ENCODE measurements at places on chromosomes 5 and 9.

DNA sequence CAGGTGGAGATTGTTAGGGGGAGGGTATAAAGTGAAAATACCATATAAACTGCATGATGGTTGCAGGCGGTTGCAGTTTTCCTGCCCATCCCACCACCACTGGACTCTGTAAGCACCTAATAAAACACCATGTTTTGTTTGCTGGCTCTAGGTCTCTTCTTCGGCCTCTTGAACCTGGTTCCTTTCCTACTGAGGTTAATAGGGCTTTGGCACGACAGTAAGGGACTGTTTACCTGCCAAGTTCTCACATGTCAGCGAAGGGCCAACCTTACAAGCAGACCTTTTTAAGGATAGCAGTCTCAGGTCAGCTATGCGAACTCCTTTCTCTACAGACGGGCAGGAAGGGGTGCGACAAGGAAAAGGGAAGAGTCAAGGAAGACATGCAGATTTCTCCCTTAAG lies 3.4 kb upstream of the RFESD start:
- no peak for DNase-seq

DNA sequence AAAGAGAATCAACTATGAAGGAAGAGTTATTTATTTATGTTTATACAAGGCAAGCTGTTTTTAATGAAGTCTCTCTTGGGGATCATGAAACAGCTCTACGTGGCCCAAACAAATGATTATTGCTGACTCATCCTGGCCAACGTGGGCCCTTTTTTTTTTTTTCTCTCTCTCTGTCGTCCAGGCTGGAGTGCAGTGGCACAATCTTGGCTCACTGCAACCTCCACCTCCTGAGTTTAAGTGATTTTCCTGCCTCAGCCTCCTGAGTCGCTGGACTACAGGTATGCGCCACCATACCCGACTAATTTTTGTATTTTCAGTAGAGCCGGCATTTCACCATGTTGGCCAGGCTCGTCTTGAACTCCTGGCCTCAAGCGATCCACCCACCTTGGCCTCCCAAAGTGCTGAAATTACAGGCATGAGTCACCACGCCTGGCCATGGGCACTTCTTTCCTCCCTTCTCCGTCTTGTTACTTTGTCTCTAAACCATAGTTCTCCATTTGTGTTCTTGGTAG lies 98.3 kb downstream of the BASP1 start:
- DNase-seq, result no peak

- no peak for DNase-seq
Observed at GRCh38 chr5:88602584-88602983, 280.4 kb downstream of the MEF2C start.

DNA sequence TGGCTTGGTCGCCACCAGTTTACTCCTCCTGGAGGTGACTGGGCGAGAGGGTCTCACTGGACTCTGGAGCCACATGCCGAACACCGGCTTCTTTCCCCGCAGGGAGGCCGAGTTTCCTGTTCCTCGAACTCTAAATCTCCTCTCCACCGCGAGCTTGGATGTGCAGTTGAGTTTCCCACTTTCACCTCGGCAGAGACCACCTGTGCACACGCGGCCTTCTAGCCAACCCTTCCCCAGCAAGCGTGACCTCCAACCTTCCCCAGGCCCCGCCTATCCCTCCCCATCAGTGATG lies 380.1 kb downstream of the IRX2 start:
- no peak for DNase-seq

DNA sequence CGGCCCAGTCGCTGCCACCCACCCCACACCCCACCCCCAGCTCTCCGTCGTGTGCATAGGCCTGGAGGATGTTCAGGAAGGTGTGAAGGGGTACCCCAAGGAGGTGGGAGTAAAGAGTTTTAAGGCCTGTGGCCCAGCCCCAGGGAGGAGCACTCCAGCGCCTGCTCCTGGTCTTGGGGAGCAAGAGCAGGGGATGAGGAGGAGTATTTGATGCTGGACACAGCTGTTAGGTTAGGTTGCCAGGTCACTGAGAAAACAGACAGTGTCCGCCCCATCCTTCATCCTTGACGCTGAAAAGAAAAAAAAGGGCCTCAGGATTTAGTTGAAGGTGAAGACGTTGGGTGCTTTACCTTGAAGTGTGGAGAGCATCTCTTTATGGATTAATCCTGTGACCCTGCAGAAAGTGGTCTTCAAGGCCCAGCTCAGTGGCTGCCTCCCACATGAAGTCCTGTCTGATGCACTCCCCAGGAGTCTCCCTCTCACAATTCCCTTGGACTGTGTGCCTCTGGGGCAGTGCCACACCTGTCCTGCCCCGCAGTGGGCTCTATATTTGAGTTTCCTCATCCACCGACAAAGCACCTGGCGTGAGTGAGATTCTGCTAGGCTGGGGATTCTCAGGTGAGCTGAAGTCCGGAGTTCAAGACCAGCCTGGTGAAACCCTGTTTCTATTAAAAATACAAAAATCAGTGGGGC lies 101.8 kb downstream of the SPRY4 start:
- no peak for DNase-seq

- DNase-seq, result no peak
Observed at GRCh38 chr5:38384396-38384795, 126.0 kb downstream of the EGFLAM start.

DNA sequence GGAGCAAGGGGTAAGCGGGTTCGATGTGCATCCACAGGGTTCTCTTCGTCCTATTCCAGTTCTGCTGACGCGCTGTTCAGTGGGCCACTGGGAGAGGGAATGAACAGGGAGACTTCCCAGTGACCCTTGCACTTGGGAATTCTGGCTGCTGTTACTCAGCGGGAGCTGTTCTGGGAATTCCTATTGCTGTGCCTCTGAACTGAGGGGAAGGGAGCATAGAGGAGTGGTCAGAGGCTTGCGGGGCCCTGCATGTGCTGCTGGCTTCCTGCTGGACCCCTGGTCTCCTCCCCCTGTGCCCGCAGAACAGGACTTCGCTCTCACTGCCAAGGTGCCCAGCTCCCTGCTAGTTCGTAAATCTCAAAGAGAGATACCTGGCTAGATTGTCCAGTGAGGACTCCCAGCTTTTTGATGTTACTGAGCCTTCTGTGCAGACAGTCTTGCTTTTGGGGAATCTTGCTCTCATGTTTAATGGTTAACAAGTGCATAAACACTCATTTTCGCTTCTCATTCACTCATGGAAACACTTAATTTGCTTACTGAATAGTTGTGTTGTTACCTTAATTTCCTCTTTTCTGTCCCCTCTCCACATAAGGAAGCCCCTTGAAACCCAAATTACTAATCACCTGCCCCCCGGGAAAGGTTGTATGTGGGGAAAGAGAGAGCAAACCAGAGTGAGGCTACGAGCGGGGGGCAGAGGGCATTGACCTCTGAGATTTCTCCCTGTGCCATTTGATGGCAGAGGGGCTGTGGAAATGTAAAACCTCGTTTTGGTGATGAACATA lies 5.9 kb downstream of the TRIO start:
- no peak for DNase-seq

- DNase-seq, result no peak
Observed at GRCh38 chr9:27107241-27107640, 1.8 kb upstream of the TEK start.

DNA sequence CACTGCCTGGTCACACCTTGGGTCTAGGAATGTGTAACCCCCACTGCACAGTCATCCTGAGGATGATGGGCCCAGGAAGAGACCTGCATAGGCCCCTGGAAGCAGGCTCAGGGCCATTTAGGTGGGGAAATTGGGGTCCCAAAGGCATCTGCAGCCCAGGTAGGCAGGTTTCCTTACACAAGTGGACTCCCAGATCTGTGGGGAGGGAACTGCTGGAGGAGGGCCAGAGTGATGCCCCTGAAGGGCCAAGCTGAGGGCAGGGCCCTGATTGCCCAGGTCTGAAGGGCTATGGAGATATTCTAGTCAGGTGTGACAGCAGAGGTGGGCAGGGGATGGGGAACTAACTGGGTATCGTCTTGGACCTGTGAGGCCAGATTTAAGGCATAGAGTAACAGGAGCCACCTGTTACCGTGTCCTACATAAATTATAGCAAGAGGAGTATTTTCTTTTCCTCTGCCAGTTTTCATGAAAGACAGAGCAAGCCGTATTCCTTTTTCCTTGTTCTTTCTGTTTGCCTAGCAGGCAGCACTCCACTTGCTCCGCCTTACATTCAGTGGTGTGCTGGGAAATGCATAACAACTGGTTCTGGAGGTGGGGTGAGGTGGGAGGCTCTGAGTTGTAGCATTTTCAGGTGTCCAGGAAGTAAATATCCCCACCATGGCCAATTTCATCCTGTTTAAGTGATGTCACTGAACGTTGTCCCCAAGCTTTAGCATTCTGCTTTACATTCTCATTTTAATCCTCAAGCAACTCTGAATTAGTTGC lies 41.3 kb downstream of the PPARGC1B start:
- DNase-seq, result peak; percentile 13

DNA sequence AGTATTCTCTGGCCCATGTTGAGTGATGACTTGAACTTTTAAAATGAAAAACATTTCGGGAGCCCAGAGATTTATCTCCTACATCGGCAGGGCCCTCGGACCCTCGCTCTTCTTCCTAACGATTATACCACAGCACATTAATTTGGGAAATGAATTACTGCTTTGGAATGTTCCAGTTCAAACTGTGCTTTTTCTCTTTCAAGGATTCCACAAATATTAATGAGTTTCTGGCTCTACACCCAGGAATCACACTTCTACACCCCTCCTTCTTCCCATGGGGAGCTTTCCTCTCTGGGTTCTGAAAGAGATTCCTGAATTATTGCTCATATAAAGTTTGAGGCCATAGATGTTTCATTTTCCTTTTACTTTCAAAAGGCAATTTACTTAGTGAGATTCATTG lies 41.2 kb downstream of the NSG2 start:
- DNase-seq, result no peak

DNA sequence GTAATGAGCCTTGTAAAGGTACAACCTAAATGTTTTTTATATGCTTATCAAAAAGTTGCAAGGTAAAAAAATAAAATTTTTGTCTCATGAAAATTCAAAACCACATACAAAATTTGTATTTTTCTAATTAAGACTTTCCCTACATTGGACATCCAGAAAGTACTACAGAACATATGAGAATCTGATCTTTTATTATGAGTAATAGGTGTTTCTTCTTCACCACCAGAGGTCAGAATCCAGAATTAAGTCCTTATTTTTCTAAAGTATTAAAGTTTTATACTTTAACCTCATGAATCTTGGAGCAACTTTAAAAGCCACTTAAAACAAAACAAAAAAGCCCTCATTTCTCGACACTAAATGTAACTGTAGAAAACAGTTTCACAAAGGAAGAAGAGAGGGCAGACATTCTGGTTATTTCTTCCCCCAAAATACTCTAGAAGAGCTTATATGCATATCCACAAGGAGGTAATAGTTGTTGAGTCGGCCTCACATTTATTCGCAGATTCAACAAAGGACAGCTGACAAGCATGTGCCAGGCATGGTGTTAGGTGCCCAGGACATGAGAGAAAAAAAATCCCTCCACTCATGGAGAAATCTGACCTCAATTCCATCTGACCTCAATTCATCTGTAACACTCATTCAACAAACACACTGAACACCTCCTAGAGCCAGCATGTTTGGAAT lies 69.3 kb downstream of the MLLT3 start:
- DNase-seq, result no peak

DNA sequence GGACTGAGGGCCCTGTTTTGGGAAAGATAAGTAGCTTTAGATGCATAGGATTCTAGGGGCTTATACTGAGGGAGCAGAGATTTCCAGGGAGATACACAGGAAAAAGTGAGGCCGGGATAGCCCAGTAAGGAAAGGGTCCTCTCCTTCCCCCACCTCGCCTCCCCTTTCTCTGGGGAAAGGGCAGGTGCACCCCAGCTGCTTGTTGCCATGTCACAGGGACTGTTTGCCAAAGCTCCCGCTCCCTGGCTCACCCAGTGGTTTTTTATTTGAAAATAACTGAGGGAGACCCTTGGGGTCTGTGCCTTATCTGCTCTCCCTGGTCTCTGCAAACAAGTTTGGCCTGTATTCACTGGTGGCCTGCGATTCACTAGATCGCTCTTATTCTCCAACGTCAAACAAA lies 51.2 kb downstream of the RGS3 start:
- no peak for DNase-seq

GRCh38 chr9:91253488-91253887 lies 108.2 kb downstream of the AUH start:
- DNase-seq, result no peak

DNA sequence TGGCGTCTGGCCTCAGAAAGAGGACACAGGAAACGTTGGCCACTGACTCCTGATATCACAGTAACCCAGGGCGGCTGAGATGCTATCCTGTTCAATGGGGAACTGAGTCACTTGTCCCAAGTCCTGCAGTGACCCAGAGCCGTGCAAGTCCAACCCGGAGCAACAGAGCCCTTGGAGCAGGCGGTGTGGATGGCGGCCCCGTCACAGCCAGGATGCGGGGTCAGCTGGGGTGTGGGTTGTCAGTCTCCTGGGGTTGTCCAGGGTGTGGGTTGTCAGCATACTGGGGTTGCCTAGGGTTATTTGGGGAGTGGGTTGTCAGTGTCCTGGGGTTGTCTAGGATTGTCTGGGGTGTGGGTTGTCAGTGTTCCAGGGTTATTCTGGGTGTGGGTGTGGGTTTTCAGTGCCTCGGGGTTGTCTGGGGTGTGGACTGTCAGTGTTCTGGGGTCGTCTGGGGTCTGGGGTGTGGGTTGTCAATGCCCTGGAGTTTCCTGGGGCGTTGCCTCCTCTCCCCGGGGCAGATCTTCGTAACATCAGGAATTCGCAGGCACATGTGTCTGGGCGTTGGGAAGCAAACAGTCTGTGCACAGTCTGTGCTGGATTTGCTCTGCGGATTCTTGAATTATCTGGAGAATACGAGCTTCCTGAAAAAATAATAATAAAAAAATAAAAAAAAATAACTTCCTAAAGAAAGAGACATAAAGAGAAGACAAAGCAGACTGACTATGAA lies 257.5 kb downstream of the PARP8 start:
- no peak for DNase-seq

GRCh38 chr5:96752341-96753016 lies 55.3 kb downstream of the ERAP1 start:
- peak; percentile 36 for DNase-seq

GRCh38 chr5:172595596-172596455 lies 45.2 kb upstream of the NEURL1B start:
- no peak for DNase-seq

- no peak for DNase-seq
Observed at GRCh38 chr9:121968056-121968455, 125.1 kb downstream of the TTLL11 start.

DNA sequence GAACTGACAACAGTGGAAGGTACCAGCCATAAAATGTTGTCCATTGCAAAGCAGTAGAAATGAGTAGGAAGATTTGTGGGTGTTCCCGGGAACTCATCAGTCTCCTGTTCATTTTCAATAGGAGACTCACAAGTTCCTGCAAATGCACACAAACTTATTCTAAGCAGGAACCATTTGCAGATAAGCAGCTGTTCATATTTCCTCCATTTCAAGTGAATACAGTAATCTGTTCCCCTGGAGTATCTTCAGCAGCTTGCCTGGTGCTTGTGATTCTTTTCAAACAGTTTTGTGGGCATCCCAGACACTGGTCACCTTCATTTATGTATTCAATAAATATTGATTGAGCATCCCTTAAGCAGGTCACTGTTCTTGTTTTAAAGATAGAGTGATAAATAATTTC lies 1315.5 kb upstream of the C9orf72 start:
- no peak for DNase-seq

- no peak for DNase-seq
Observed at GRCh38 chr9:135183528-135184180, 96.2 kb downstream of the OLFM1 start.

GRCh38 chr5:74640954-74641734 lies 616 bp upstream of the ENC1 start:
- peak; percentile 69 for DNase-seq

- DNase-seq, result no peak
Observed at GRCh38 chr9:133612816-133613215, 3.6 kb upstream of the FAM163B start.

Measured in NCI-H774 (cell line).